ENCODE measurements at places on chromosomes 12 and 14.

DNA sequence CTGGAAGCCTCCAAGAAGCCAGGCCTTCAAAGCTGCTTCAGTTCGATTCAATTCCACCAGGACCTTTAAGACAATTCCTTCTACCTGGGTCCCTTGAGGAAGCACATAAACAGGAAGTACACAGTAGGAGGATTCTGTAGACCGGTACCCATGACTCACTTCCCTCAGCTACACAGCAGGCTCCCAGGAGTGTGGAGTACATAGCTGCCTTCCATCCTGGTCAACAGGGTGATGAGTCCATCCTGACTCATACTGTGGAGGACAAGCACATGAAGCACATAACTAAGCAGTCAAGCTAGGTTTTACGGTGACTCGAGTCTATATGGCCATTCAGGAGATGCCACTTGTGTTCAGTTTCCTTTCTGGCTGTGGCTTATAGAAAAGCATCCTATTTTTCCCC, 197.6 kb upstream of the RBM19 start:
- no peak for DNase-seq

GRCh38 chr14:53793790-53794505, 162.7 kb downstream of the BMP4 start:
- DNase-seq = no peak

- no peak for DNase-seq
Observed at GRCh38 chr14:47746986-47747385, 71.6 kb upstream of the MDGA2 start.

DNA sequence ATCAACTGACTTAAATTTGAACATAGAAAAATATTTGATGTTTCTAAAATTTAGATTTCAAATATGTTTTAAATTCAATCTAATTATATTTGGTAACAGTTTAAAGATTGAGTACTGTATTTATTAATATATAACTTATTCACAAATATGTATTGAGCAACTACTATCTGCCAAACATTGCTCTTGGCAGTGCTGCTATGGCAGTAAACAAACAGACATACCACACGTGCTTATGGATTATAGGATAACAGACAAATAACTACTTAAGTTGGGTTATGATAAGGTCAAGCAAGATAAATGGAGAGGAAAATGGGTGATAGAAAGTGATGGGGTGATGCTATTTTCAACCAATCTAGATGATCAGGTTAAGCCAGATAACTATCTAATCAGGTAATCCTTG, 538.1 kb downstream of the C12orf50 start:
- DNase-seq = no peak

GRCh38 chr12:102144221-102144620, 24.2 kb downstream of the PARPBP start:
- no peak for DNase-seq

DNA sequence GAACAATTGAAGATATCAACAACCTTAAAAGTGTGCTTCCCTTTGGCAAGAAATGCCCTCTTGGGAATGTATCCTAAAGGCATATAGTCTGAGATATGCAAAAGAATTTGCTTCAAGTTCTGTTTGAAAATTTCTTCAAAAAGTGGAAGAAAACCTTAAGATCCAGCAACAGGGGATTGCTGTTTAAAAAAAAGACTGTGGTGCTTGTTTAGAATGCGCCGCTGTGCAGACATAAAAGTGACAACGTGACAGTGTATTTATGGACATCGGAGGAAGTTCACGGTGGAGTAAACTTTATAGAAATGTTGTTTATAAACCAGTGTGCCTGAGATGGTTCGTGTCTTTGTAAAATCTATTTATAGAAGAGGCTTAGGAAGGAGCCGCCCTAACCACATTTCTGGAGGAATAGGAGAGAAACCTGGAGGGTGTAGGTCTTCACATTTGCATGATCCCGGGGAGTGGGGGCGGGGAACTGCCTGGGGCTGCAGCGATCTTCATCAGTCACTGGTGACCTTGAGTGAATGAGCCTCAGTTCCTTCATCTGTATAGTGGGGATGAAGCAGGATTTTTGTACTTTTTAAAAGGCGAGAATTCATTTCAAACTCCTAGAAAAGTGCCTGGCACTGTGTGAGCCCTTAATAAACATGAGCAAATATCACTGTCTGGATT, 27.5 kb downstream of the ADGRD1 start:
- peak; percentile 24 for DNase-seq

Measured in H9 (cell line).